ENCODE measurements at places on chromosomes 2 and 18.

DNA sequence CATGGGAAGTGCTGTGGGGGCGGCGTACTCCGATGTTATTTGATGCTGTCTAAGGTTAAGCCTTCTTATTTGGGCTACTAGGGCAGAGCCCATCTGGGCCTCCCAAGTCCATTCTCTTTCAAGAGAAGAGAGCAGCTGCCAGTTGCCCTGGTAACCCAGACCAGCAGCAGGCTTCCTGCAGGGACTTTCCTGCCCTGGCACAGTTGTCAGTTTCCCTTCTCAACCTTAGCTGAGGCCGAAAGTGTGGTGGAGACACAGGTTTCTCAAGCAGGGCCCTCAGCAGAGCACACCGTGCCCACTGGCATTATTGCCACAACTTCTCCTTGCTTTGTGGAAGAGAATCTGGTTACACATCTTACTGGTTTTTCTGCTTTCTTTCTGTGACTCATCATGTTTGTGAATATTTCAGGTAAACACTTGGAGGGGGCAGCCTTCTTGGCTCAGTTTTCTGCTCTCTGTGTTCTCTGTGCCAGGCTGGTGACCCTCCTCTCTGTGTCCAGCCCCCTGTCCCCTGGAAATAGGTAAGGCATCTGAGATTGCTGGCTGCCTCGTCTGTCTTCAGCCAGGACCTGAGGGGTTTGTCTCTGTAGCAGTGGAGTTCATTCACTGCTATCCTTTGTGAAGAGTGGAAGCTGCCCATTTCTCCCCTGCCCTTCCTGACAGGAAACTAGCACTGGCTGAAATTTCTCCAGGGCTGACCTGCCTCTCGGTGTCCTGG, 111.0 kb downstream of the B3GNT2 start:
- no peak for DNase-seq

DNA sequence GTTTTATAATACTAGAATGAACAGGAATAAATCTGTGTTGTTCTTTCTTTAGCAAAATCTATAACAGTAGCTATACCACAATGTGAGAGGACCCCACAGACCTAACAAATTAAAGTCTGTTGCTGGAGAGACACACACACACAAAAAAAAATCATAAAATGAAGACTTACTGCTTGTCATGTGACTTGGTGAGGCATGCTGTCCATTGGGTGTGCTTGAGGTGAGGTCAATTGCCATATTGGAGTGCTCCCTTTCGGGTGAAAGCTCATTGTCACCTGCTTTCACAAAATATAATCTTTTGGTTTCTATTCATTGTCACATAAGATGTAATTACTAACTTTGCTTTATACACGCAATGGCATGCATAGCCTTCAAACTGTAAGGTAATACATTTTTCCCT, 3.9 kb downstream of the IKZF2 start:
- DNase-seq = no peak

- no peak for DNase-seq
Measured at GRCh38 chr2:216992056-216992675, 132.3 kb upstream of the TNP1 start.

- no peak for DNase-seq
Measured at GRCh38 chr2:110863726-110864125, 131.4 kb downstream of the ACOXL start.

- DNase-seq = no peak
Measured at GRCh38 chr2:99949963-99950362, 192.4 kb downstream of the AFF3 start.
